ENCODE measurements at places on chromosomes 4 and X. TPM values are rescaled to one million over a fixed set of nuclear protein-coding genes. Genes with fewer than 3 reads are reported as not detected.

The MEPE gene
- not detected for total RNA-seq

The SSX1 gene
- not detected for total RNA-seq

The APELA gene
- not detected for total RNA-seq

The KIT gene
- total RNA-seq: 69.9 TPM

The ITIH6 gene
- total RNA-seq: not detected

Data from uterus (tissue), 4 donors.